ENCODE measurements at places on chromosomes 13 and 19. TPM values are rescaled to one million over a fixed set of nuclear protein-coding genes. Genes with fewer than 3 reads are reported as not detected.

Gene SIN3B
- 24.2 TPM for total RNA-seq

Gene CYP4F2
- not detected for total RNA-seq

Gene ZNF302
- total RNA-seq, result 19.4 TPM

Gene PLIN5
- total RNA-seq, result not detected

- peak; percentile 58 for DNase-seq
These were observed 2.6 kb upstream of the LGALS4 start for GRCh38 chr19:38815059-38816001.

DNA sequence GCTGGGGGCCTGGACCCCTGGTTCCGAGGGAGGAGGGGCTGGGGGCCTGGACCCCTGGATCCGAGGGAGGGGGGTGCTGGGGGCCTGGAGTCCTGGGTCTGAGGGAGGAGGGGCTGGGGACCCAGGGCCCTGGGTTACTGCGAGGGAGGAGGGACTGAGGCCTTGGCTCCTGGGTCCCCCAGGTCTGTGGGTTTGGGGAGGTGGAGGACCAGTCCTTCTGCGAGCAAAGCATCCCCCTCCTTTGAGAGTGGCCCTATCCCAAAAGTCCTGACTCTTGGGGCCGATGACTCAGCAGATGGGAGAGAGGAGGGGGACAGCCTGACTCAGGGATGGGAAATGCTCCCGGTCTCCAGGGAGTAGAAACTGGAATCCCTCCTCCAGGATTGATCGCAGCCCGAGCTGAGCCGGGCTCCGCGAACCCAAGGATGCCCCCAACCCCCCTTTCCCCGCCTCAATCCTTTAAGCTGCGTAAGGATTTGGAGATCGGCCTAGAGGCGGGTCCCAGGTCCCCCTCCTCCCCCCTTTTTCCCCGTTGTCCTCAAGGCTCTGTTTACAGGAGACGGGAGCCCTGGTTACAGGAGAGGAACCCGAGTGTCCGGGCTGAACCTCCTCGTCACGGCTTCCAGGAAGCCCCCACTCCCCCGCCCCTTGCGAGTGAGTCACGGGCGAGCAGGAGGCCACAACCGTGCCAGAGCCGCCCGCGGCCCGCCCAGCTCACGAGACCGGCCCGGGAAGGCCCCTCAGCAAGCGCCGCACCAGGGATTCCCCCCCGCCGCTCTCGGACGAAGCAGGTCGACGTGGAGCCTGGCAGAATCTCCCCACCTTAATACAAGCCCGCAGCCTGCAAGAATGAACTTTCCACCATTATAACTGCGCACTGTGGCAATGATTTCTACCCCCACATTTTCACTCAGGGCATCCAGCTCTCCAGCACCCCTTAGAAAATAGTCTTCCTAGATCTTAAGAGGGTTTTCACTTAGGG, 3.0 kb upstream of the ZFP36 start:
- peak; percentile 98 for DNase-seq

DNA sequence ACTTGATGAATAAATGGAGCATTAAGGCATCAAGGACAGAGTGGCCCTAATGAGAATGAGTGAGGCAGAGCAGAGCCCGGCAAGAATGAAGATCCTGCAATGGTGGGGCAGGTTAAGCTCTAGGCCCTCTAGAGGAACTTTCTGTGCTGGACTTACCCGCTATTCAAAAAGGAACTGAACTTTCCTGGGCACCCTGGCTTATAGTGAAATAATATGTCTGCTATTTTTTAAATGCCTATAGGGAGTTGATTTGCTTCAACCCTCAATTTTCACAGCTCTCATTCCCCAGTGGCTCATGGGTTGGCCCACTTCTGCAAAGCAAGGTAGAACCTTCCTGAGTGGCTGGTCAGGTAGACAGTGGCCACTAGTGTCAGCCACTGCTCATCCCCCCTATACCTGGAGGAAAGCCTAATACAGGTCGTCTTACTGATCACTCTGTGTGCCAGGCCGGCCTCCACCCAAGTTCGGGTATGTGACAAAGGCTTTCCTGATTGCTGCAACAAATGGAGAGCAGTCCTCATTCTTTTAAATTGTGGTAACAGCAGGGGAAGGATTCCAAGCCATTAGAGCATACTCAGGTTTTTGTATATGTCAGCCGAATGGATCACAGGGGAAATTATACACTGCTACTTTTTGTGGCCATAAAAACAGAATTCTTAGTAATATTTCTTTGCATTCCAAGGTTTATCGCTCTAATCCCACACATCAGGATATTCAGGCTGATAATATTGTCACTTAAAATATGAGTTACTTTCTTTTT, 103.0 kb downstream of the KL start:
- no peak for DNase-seq

GRCh38 chr13:28476919-28477708, 17.8 kb downstream of the FLT1 start:
- no peak for DNase-seq

- no peak for DNase-seq
These were observed 13.0 kb upstream of the ZNF460 start for GRCh38 chr19:57267291-57267690.

- no peak for DNase-seq
These were observed 112.9 kb downstream of the LHFPL6 start for GRCh38 chr13:39490136-39490535.

GRCh38 chr19:10408511-10409283, 5.4 kb upstream of the CDC37 start:
- DNase-seq, result peak; percentile 85

DNA sequence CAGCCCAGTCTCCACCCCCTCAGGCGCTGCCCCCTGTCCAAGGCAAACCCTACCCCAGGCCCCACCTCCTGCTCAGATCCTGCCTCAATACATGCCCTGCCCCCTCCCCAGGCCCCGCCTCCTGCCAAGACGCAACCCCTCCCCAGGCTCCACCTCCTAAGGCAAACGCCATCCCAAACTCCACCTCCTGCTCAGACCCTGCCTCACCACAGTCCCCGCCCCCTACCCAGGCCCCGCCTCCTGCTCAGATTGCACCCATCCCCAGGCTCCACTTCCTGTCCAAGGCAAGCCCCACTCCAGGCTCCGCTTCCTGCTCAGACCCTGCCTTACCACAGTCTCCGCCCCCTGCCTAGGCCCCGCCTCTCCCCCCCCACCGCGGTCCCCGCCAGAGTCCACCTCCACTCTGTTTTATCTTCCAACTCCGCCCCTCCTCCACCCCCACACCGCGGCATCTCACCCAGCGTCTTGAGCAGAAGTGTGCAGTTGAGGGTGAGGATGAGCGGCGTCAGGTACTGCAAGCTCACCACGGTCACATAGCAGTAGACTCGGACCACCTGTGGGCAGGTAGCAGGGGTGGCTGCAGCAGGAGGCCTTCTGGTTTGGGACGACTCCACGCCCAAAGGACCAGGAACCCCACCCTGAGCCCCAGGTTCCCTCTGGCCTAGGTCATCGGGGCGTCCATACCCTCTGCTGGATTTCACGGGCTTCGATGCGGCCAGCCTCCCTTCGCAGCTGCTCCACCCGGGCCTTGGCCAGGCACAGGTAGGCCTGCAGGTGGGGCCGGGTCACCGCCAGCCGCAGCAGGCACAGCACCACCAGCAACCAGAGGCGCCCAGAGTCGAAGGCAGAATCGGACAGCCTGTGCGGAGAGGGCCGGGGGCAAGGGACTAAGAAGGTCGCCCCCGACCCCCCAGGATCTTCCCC, 17.7 kb downstream of the TMEM161A start:
- peak; percentile 72 for DNase-seq

GRCh38 chr13:111865826-111866225, 201.1 kb upstream of the SOX1 start:
- no peak for DNase-seq

DNA sequence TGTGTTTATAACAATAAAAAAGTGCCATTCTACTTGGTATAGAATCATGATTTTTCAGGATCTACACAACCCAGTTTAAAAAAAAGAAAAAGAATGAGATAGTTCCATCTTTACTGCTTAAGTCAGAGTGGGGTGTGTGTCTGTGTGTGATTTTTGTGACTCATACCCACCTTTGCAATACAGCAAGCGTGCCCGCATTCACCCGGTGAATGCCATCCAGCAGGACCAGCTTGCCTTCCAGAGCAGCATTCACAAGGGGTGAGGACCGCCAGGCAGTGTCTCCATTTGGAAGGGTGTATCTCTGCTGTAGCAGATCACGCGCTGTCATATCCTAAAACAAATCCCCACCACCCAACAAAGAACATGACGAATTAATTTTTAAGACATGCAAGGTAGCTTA, 127.7 kb downstream of the VWA8 start:
- DNase-seq, result no peak

DNA sequence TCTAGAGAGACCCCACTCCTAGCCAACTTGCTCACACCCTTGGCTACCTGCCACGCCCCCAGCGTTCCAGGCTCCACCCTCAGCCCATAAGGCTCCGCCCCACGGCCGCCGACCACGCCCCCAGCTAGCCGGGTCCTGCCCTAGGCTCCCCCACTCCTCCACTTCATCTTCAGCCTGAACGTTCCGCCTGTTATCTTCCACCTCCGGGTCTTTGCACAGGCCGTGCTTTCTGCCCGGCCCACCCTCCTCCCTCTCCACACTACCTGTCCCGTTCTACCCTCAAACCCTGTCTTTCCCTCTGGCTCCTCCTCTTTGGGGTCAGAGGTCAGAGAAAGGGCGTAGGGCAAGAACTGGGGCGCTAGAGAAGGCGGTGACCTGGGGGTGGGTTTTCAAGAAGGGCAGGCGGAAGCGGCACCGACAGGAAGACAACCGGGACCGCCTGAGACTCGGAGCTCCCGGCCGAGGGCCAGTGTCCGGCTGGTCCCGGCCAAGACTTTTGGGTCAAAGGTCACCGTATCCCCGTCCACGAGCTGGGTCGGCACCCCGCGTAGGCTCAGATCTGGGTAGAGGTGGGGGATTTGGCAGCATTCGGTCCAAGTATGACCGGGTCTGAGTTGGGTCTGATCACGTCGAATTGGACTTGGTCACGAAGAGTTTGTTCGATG, 2.2 kb downstream of the PDE4C start:
- DNase-seq, result peak; percentile 67

- DNase-seq, result no peak
These were observed 11.8 kb upstream of the DOCK9 start for GRCh38 chr13:98989469-98990235.

DNA sequence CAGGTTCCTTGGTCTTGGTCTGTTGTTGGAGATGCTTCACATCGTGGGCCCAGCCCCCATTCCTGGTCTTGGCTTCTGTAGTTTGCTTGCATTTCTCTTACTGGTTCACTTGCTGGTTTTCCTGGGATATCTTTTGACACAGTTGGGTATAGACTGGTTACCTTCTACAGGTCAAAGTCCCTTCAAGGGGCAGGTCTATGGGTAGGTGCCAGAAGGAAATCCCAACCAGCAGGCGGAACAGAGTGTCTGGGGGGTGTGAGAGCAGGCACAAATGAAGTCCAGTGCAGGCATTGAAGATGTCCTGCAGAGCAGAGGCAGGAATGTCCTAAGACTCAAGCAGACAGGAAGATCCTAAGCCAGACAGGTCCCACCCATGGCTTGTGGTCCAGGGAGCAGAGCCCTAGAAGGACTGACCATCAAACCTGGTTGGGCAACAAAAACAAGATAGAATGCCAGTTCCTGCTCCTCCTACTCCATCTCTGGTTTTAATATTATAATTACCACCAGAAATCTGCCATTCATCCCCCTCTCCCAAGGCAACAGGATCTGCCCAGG, 17.7 kb upstream of the WASF3 start:
- DNase-seq, result no peak
